ENCODE measurements at places on chromosomes 3 and 15. TPM values are rescaled to one million over a fixed set of nuclear protein-coding genes. Genes with fewer than 3 reads are reported as not detected.

The FMN1 gene
- total RNA-seq = under 0.01 TPM

The REC114 gene
- not detected for total RNA-seq

The ZIC1 gene
- not detected for total RNA-seq

The DLEC1 gene
- total RNA-seq = not detected

The FRMD4B gene
- total RNA-seq = 36.4 TPM

The MUC13 gene
- total RNA-seq = not detected

The IGSF11 gene
- not detected for total RNA-seq

The EFL1 gene
- 23.5 TPM for total RNA-seq

The ZNF621 gene
- total RNA-seq = 6.9 TPM
